ENCODE measurements at places on chromosomes 1 and 21.

DNA sequence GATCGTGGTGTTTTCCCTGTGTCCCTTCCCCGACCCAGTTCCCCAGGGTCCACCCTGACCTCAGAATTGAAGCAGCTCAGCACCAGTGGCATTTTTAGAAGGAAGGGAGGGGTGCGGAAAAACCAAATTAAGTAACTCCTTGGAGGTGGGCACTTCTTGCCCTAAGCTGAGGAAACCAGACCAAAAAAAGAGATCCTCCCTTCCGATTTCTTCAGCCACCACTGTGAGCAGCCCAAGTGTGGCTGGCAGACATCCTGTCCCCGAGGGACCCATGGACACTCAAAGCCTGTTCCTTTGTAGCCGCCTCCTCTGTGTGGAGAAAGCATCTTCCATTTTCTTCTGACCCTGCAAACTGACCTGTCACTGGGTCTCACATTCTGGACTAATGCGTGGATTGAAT lies 31.3 kb downstream of the KIRREL1 start:
- DNase-seq = no peak

DNA sequence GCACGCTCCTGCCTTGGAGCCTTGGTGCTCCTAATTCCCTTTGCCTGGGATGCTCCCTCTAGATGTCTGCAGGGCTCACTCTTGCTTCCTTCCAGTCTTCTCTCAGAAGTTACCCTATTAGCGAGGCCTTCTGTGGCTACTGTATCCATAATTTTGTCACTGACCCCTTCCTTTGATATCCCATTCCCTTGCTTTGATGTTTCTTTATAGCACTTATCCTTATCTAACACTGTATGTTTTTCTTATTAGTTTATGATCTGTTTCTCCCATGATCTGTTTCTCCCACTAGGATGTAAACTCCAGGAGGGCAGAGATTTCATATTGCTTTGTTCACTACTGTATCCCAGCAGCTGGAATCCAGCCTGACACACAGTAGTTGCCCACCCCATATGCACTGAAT lies 263.4 kb downstream of the FOXD2 start:
- no peak for DNase-seq

DNA sequence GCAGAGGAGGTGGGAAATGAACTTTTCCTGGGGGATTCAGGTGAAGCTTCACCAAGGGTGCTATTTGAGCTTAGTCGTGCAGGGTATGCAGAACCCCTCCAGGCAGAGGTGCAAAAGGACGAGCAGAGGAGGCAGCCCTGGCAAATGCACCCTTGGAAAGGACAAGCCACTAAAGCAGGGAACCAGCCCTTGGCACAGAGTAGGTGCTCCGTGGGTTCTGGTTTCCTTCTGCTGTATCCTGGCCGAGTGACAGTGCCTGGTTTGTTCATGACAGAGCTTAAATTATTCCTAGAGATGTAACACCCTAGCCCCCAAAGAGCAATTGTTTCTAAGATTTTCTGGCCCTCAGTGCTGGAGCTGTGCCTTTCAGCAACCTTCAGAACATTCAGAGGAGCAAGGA lies 73.4 kb upstream of the SYT6 start:
- DNase-seq = no peak

- DNase-seq = no peak
Measured at GRCh38 chr1:195958131-195958530, 650.1 kb downstream of the KCNT2 start.

DNA sequence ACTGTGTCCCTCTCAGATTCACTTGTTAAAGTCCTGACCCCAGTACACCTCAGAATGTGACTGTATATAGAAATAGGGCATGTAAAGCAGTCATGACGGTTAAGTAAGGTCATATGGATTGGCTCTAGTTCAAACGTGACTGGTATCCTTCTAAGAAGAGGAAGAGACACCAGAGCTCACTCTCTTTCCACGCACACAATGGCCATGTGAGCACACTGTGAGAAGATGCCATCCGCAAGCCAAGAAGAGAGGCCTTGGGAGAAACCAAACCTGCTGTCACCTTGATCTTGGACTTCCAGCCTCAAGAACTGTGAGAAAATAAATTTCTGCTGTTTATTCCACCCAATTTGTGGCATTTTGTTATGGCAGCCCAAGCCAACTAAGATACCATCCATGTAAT lies 56.8 kb upstream of the IRF2BP2 start:
- peak; percentile 68 for DNase-seq

- no peak for DNase-seq
Measured at GRCh38 chr1:220810963-220811362, 24.2 kb downstream of the MTARC1 start.

GRCh38 chr1:227303662-227304061 lies 14.6 kb downstream of the CDC42BPA start:
- no peak for DNase-seq

DNA sequence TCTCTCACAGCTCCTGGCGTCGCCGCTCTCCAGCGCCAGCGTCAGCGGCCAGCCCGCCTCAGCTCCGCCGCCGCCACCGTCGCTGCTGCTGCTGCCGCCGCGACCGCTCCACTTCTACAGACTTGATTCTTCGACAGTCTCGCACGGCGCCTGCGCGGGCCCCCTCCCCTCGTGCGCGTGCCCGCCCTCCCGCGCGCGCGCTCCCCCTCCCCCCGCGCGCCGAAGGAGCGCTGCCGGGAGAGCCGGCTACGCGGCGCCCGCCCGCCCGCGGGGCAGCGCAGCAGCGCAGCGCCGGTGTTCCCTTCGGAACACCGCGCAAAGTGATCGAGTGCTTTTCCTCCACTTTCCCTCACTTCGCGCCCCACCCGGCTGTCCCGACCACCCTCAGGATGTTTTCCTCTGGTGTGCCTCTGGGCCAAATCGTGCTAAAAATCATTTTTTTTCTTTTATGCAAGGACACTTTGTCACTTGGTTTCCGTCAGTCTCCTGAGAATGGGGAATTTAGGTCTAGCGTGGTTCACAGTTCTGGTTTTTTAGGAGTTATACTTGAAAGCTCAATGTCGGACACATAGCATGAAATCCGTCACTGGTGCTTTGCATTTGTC lies at the start of gene IRF2BP2:
TSS of gene IRF2BP2 (minus strand) at position 118 of the 605 bp plus-strand sequence. CDS start 684 bp downstream, outside the sequence.
- peak; percentile 94 for DNase-seq

DNA sequence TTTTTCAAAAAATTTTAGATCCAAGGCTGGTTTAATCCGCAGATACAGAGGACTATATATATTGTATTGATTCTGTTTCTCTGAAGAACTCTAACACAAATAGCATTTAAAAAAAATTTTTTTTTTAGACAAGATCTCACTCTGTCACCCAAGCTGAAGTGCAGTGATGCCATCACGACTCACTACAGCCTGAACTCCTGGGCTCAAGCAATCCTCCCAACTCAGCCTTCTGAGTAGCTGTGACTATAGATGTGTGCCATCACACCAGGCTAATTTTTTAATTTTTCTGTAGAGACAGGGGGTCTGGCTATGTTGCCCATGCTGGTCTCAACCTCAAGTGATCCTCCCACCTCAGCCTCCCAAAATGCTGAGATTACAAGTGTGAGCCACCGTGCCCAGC lies 3.0 kb downstream of the ANKRD45 start:
- DNase-seq = no peak

DNA sequence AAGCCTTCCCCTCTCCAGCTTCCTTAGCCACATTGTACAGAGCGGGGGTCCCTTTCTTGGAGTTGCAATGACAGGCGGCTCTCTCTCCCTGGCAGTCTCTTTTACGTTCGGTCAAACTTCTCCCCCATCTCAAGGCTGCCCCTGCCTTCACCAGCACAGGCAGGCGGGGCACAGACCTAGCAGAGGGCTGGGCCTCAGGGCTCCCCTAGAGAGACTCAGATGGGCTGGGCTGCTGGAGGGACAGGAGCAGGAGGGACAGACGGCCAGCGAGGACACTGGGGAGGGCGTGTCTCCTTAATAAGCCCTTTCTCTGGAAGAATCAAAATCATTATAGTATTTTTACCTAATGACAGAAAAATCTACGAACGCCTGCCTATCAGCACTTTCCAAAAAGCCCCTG lies 79.6 kb downstream of the CASZ1 start:
- no peak for DNase-seq

- peak; percentile 83 for DNase-seq
Measured at GRCh38 chr1:9128520-9129265, at the start of gene GPR157. TSS of gene GPR157 (minus strand) at chr1:9129102. CDS start at chr1:9129027, 75 bp downstream.
